T-helper 22 cell (primary cell): ENCODE measurements at places on chromosomes 6 and 20.

- no peak for DNase-seq
These were observed 100.5 kb upstream of the FOXA2 start for GRCh38 chr20:22684763-22685443.

- no peak for DNase-seq
These were observed 449.6 kb downstream of the KIF16B start for GRCh38 chr20:16123623-16124022.

DNA sequence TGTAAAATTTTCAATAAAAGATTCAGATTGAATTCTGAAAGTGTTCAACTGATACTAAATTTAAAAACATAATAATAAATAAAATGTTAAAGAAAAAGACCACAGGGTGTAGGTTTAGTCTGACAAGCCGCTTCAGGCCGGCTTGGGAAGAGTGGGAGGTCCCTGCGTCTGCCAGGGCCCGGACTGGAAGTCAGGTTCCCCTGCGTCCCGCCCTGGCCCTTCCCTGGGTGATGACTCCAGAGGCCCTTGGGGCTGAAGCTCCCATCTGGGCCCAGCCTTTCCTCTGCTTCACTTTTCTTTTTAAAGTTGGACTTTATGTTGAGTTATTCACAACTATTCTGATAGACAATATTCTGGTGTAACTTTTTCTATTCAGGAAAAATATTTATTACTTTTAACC is 93.3 kb downstream of the SMOC2 start:
- no peak for DNase-seq

DNA sequence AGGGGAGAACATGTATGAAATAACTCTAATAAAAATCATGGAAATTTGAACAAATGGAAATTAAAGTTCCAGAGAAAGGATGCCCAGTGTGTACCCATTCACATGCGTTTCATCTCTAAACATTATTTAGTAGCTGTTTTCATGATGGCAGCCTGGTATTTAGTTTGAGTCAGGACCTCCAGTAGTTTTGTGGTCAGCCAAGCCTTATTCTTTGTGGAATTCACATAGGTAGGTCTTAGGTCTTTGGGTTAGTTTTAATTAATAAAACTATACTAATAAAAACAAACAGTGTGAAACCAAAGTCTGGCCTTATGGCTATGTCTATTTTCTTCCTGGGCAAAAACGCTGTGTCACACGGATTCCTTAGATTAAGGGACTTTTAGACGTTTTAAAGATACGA is 137.8 kb downstream of the FOXC1 start:
- DNase-seq = no peak

- no peak for DNase-seq
These were observed 578.0 kb downstream of the DOK5 start for GRCh38 chr20:55053389-55053788.

GRCh38 chr6:158231551-158232315 is 63.6 kb downstream of the GTF2H5 start:
- peak; percentile 67 for DNase-seq

DNA sequence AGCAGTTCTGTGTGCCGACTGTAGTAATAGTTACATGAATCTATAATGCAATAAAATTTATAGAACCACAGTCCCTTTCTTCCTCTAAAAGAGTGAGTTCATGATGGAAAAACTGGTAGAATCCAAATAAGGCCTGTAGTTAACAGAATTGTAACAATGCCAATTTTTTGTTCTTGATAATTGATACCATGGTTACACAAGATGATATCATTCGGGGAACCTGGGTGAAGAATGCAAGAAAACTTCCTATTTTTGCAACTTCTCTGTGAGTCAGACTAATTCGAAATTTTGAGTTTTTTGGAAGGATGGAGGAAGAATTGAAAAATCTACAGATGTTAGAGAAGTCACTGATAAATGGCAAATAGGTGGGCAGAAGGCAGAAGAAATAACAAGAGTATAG is 381.8 kb downstream of the CDKAL1 start:
- no peak for DNase-seq

GRCh38 chr6:4910037-4910760 is 93.6 kb downstream of the RPP40 start:
- no peak for DNase-seq

GRCh38 chr6:104527761-104528415 is 331.8 kb downstream of the HACE1 start:
- DNase-seq = no peak

DNA sequence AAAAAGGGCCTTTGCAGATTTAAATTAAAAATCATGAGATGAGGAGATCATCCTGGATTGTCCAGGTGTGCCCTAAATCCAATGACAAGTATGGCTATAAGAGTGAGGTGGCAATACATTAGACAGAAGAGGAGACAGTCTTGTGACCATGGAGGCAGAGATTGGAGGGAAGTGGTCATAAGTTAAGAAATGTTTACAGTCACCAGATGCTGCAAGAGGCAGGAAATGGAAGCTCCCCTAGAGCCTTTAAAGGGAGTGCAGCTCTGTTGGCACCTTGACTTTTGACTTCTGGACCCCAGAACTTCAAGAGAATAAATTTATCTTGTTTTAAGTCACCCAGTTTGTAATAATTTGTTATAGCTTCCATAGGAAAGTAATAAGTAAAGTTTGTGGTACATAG is 61.1 kb downstream of the HMGN3 start:
- no peak for DNase-seq

- DNase-seq = no peak
These were observed 126.4 kb downstream of the OPRM1 start for GRCh38 chr6:154165478-154165877.
